ENCODE measurements at places on chromosomes 7 and 10.

- no peak overlapping the region for H3K4me3 ChIP-seq
- peaks cover 88% of the 10 kb centered on the region for H3K27me3 ChIP-seq
- no peak overlapping the region for H3K27ac ChIP-seq
- no peak for DNase-seq
- H3K4me1 ChIP-seq = peaks cover 8% of the 10 kb centered on the region
Measured at GRCh38 chr10:117166418-117167345, 28.6 kb upstream of the VAX1 start.

DNA sequence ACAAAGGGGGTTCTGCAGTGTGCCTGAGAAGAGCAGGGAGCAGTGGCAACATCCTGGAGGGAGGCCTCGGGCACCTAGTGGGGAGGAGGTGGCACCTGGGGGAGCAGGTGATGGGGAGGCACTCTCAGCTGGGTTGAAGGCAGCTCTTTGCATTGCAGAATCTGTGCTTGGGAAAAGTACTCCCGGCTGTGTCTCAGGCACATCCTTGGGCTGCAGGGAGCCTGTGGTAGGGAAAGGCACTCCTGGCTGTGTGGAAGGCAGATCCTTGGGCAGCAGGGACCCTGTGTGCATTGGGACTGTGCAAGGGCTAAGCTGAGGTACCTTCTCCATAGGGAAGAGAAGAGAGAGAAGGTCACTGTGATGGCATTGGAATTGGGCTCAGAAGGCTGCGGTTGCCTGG lies 52.8 kb upstream of the ANTXRL start:
- no peak for DNase-seq
- no peak overlapping the region for H3K27ac ChIP-seq
- H3K36me3 ChIP-seq = no peaks in the 10 kb centered on the region

DNA sequence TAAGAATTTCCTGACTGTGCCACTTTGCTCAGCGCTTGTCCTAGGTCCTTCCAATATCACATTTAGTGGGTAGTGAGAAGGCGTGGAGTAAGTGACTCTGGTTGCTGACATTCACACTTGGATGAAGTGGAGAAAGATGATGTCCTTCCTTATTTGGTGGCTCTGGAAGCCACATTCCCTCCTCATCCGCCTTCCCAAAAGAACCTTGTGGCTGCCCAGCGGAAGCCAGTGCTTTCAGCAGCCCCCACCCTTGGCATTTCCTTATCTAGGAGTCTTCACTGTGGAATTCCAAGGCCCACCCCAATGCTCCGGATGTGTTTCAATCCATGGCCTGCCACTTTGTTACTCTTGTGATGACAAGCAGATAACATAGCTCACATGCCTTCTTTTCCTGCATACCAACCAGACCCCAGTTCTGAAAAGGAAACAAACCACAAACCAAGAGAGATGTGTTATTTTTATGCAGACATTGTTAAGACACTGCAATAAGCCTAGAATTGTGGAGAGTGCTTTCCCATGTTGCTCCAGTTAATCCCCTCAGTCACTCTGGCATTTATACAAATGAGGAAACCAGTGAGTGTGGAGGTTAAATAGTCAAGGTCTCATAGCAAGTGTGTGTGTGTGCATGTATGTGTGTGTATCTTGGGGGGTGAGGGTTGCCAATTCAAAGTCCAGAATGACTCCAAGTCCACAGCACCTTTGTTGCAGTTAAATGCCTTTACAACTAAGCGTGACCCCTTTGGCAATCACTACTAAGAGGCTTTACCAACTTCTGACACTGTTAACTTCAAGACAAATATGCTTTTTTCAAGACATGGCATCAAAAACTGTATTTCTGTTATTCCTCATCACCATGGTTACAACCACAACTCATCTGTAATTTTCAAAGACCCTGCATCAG lies 10.3 kb upstream of the ANKRD1 start:
- DNase-seq = peak; percentile 98
- no peaks in the 10 kb centered on the region for H3K27me3 ChIP-seq
- H3K36me3 ChIP-seq = no peaks in the 10 kb centered on the region
- peaks cover 37% of the 10 kb centered on the region for H3K4me1 ChIP-seq
- peak overlapping the region; percentile 81 for H3K27ac ChIP-seq
- peak overlapping the region; percentile 27 for H3K4me3 ChIP-seq

DNA sequence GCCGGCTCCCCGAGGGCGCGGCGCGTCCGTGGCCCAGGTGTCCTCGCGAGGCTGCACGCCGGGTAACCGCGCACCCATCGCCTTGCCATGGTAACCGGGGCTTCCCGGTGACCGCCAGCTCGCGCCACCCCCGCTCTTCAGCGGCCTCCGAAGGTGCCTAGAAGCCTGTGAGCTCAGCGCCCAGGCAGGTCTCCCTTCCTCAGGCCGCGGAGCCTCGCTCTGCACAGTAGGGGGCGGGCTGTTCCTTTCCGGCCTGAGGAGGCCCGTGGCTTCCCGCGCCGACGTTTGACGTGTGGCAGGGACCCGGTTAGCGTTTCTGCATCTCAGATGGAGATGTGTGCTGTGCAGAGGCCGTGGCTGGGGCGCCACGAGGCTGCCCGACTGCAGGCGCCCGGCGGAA lies 117.1 kb downstream of the DYNC2I1 start:
- H3K4me1 ChIP-seq = no peaks in the 10 kb centered on the region
- H3K4me3 ChIP-seq = no peak overlapping the region
- H3K27me3 ChIP-seq = no peaks in the 10 kb centered on the region
- no peak overlapping the region for H3K27ac ChIP-seq
- no peaks in the 10 kb centered on the region for H3K36me3 ChIP-seq
- no peak for DNase-seq

GRCh38 chr7:95828824-95829790 lies 56.8 kb downstream of the DYNC1I1 start:
- H3K36me3 ChIP-seq = no peaks in the 10 kb centered on the region
- peak; percentile 26 for DNase-seq
- no peak overlapping the region for H3K27ac ChIP-seq
- H3K4me1 ChIP-seq = no peaks in the 10 kb centered on the region

DNA sequence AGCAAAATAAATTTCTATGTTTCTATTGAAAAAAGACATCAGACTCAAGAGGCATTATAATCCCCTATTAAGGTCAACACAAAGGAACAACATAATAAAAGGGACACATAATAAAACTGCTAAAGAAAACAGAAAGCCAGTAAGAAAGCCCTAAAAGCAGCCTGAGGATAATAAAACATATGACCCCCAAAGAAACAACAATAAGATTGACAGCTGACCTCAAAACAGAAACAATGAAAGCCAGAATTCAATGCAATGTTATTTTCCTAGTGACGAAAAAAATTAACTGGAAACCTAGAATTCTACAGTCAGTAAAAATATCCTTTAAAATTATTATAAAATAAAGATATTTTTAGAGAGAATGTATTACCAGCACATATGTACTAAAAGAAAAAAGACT lies 44.9 kb upstream of the FAM171A1 start:
- no peak overlapping the region for H3K27ac ChIP-seq
- no peaks in the 10 kb centered on the region for H3K36me3 ChIP-seq
- no peak overlapping the region for H3K4me3 ChIP-seq
- no peaks in the 10 kb centered on the region for H3K4me1 ChIP-seq
- no peaks in the 10 kb centered on the region for H3K27me3 ChIP-seq

All from astrocyte (in vitro differentiated cells and primary cell).